Osteoblast (primary cell): ENCODE measurements at places on chromosomes 7 and 10. TPM values are rescaled to one million over a fixed set of nuclear protein-coding genes. Genes with fewer than 3 reads are reported as not detected.
A peak's percentile ranks its signal among the peaks of the same experiment; 100 is the strongest.

The ZNF804B gene
- not detected in 2 replicates for total RNA-seq

The ANKRD22 gene
- total RNA-seq, result under 0.01 TPM in 2 replicates

GRCh38 chr7:77747178-77747577 is 50.9 kb downstream of the RSBN1L start:
- no peak for DNase-seq
- H3K4me3 ChIP-seq, result no peak overlapping the region
- no peaks in the 10 kb centered on the region for H3K4me1 ChIP-seq
- H3K27me3 ChIP-seq, result no peaks in the 10 kb centered on the region
- H3K36me3 ChIP-seq, result peaks cover 5% of the 10 kb centered on the region

DNA sequence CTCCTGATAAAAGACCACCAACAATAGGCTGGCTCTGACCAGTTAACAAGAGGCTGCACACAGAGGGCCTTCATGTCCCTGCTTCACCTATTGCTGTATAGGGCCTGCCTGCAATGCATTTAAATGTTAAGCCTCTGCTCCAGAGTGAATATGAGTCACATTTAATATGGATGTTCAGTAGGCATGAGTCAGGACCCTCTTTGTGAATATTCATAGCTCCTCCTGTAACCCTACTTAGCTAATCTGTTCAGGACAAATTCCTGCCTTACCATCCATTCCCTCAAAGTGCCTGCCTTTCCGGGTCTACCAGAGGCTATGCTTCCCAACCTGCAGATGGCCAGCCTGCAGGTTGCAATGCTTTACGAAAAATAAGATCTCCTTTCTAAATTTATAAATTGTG is 32.5 kb downstream of the ARHGAP22 start:
- H3K4me1 ChIP-seq, result peaks cover 10% of the 10 kb centered on the region
- H3K27ac ChIP-seq, result peak overlapping the region; percentile 26
- no peaks in the 10 kb centered on the region for H3K27me3 ChIP-seq
- H3K36me3 ChIP-seq, result peaks cover 37% of the 10 kb centered on the region
- H3K4me3 ChIP-seq, result no peak overlapping the region

The RNF32 gene
- under 0.01 and 0.29 TPM in 2 replicates for total RNA-seq

GRCh38 chr7:132614428-132615318 is 38.4 kb upstream of the PLXNA4 start:
- no peaks in the 10 kb centered on the region for H3K36me3 ChIP-seq
- H3K4me1 ChIP-seq, result peaks cover 8% of the 10 kb centered on the region

The ATRNL1 gene
- 1.2 and 1.4 TPM in 2 replicates for total RNA-seq
